Naive thymus-derived CD8-positive, alpha-beta T cell (primary cell): ENCODE measurements at places on chromosomes 7 and 10. TPM values are rescaled to one million over a fixed set of nuclear protein-coding genes. Genes with fewer than 3 reads are reported as not detected.

DNA sequence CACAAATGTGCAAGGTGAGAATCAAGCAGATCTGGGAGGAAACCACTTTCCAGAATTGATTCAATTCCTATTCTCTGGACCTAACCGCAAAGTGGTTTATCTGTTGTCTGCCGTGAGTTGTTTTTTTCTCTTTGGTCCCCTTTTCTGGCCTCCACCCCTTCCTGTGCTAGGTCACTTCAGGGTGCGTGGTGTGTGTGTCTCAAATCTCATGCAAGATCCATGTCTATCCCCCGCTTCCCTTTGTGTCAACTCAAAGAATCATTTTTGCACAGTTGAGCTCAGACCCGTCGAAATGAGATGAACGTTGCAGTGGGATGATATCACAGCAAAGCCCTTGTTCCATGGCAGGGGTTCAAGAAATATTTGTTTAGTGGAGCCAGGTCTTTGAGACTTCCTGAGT is 184.5 kb downstream of the GATA3 start:
- H3K27me3 ChIP-seq: no peaks in the 10 kb centered on the region
- peak overlapping the region; percentile 49 for H3K27ac ChIP-seq
- no peak for DNase-seq
- H3K36me3 ChIP-seq: no peaks in the 10 kb centered on the region
- H3K4me1 ChIP-seq: peaks cover 15% of the 10 kb centered on the region

GRCh38 chr7:140045697-140046096 is 17.1 kb downstream of the PARP12 start:
- H3K27ac ChIP-seq: no peak overlapping the region
- H3K36me3 ChIP-seq: peaks cover 27% of the 10 kb centered on the region
- DNase-seq: no peak
- no peak overlapping the region for H3K4me3 ChIP-seq
- peaks cover 11% of the 10 kb centered on the region for H3K4me1 ChIP-seq

DNA sequence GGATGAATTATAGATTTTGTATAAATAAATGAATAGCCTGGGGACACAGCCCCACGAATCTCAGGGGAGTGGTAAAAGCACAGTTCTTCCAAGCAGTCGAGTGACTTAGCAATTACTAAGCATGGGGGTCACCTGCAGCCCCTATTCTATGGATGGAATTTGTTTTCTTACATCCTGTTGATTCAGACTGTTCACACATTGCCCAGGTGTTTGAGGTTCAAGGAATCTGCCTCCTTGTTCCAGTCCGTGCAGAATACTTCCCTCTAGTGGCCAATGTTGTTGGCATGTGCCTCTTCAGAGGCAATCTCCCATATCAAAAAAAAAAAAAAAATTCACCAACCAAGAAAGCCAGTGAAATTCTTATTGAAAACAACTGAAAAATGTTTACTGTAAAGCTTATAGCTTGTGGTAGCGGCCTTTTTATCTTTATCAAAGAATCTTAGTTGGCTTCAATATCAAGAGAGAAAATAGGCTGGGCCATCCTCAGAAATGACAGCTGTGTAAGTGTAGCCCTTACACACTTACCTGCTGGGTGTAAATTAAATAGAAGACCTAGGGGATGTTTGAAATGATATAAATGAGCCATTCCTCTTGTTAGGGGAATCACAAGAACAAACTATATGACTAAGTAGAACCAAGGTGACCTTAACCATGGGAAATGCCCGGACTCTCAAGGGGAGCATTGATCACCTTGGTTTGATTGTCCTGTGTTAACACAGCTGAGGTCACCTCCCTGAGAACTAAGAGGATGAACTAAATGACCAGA is 7.8 kb downstream of the LIPM start:
- H3K27me3 ChIP-seq: no peaks in the 10 kb centered on the region
- no peaks in the 10 kb centered on the region for H3K36me3 ChIP-seq
- no peak for DNase-seq
- no peak overlapping the region for H3K4me3 ChIP-seq
- peaks cover 8% of the 10 kb centered on the region for H3K4me1 ChIP-seq
- no peak overlapping the region for H3K27ac ChIP-seq

The AKR1B15 gene
- not detected for total RNA-seq

The URGCP gene
- 27.9 TPM for total RNA-seq
